ENCODE measurements at places on chromosomes 5 and 9. TPM values are rescaled to one million over a fixed set of nuclear protein-coding genes. Genes with fewer than 3 reads are reported as not detected.

- no peak for DNase-seq
These were observed 14.7 kb upstream of the RAB14 start for GRCh38 chr9:121216271-121216805.

GRCh38 chr9:96219026-96219899 is 82.7 kb downstream of the HSD17B3 start:
- peak; percentile 31 for DNase-seq

PCDHB9 gene
- 0.44 TPM for total RNA-seq

DNA sequence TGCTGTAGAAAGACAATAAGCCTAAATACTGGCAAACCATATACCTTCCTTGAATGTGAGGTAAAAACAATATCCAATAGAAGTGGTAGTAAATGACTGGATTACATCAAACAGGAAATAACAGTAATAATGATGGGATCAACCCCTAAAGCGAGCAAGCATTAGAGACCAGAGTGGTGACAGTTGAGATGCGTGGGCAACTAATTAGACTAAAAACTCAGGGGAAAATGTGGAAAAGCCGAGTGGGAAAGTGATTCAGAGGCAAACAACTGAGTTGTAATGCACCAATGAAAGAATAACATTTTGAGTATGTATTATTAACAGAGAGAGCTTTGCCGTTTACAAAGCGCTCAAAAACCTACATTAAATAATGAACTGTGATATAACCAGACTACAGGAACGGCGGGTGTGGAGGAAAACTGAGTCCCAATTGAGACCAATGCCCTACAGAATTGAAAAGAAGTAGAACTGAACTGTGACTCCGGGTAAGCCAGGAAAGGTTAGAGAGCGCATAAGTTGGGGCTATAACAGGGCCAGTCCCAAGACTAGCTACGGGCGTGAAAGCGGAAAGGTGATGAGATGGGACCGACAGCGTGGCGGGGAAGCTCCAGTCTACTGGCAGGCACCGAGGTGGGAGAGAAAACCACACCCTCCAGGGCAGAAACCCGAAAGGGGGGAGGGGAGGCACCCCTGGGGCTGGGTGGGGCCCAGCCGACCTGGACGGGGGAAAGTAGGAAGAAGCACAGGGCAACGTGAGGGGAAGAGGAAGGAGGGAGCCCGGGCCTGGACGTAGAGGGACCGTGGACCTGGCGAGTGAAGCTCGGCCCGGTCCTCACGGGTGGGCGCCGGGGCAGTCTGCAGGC is 592 bp downstream of the UBAP2 start:
- no peak for DNase-seq

DNA sequence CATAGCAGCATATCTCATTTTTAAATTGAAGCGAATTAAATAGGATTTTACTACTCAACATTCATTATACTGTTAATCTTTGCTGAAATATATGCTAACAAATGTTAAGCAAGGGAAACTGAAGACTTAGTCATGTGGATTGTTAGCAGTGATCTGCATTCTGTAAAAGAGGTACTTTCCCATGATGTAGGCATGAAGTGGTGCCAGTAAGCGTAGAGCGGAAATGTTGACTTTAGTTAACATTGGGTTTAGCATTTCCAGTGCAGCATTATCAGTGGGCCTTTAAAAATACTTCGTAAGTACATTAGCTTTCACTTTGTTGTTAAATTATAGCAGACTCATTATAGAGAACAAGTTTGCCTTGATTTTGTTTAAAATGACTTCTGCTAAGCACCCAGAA is 130.3 kb downstream of the CDC42SE2 start:
- DNase-seq = peak; percentile 86

- no peak for DNase-seq
These were observed 16.6 kb downstream of the GPRIN1 start for GRCh38 chr5:176593273-176593869.

NIM1K gene
- total RNA-seq = 0.28 TPM

DNA sequence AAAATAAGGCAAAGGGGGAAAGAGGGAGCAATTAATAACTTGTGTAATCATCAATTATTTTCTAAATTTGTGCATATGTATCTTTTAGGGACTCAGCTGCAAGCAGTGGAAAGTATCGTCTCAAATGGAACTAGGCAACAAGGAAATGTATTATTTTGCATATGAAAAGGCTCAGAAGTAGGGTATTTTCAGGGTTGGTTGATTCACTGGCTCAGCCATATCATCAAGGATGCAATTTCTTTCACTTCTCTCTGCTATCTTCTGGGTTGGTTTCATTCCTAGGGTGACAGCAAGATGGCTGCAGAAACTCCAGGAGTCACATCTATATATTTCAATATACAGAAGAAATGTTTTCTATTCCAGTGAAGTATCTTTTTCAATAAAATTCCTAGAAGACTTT is 509.8 kb downstream of the DMAC1 start:
- DNase-seq = no peak

GRCh38 chr5:57416278-57416994 is 66.2 kb downstream of the ACTBL2 start:
- DNase-seq = no peak

REEP2 gene
- not detected for total RNA-seq

DNA sequence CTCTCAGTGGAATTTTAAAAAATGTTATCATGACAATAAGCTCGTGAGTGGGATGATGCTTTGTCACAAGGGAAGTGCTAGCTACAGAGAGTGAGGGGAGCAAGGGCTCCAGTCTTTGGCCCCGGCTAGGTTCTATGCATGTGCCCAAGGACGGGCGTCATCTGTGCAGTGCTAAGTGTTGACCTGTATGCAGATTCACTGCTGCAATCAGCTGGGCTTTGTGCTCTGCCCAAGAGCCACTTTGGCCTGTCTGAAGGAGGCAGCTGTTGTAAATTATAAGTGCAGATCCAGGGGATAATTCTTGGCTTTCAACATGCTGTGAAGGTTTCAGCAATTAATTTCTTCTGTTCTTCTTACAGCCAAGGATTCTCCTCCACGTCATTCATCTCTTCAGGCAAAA is 268.6 kb downstream of the PSAT1 start:
- no peak for DNase-seq

HINT2 gene
- 22.9 TPM for total RNA-seq

PCDHA7 gene
- total RNA-seq = not detected

- DNase-seq = no peak
These were observed 19.3 kb upstream of the CAMSAP1 start for GRCh38 chr9:135926402-135927194.

SARDH gene
- 18.6 TPM for total RNA-seq

GRCh38 chr5:147393874-147394672 is 115.8 kb downstream of the DPYSL3 start:
- no peak for DNase-seq

GRCh38 chr5:4068171-4068570 is 472.5 kb downstream of the IRX1 start:
- no peak for DNase-seq

GRCh38 chr5:19266791-19267190 is 721.2 kb downstream of the CDH18 start:
- no peak for DNase-seq

DNA sequence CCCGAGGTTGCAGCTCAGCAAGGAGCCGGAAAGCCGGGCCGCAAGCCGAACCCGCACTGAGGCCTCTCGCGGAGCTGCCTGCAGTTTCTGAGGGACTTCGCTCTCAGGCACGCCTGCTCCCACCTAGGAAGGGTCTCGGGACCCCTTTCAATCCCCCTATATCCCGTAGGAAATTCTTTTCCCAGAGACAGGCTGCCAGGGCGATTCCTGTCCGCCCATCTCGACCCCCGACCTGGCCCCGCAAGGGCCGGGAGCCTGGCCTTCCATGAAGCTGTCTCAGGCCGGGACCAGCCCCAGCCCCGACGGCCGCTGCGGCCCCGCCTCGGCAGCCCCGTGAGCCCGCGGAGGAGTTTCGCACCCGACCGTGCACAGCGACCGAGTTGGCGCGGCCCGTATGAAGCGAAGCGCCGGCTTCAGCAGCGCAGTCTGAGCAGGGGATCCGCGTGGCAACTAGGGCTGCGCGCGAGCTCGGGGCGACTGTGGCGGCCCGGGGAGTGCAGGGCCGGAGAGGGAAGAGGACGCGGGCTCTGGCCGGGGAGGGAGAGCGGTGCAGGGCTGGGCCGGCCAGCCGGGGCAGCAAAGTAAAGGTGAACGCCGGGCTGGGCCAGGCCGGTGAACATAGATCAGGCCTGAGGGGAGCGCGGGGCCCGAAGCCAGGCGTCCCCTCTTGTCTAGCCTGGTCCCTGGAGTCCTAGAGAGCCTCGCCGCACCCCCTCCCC is 977 bp upstream of the PRDM12 start:
- DNase-seq = no peak

- no peak for DNase-seq
These were observed 950.1 kb upstream of the CTNND2 start for GRCh38 chr5:12854386-12854785.

- DNase-seq = no peak
These were observed 97.3 kb downstream of the PLCXD3 start for GRCh38 chr5:41413074-41413473.

GRCh38 chr9:23379842-23380241 is 446.2 kb downstream of the ELAVL2 start:
- DNase-seq = no peak

GRCh38 chr5:4043135-4043534 is 447.5 kb downstream of the IRX1 start:
- DNase-seq = no peak

- DNase-seq = no peak
These were observed 28.1 kb downstream of the KCNMB1 start for GRCh38 chr5:170361116-170361515.

GRCh38 chr5:65198456-65199120 is 283.1 kb downstream of the ADAMTS6 start:
- DNase-seq = no peak

SURF1 gene
- total RNA-seq = 61.1 TPM

DNA sequence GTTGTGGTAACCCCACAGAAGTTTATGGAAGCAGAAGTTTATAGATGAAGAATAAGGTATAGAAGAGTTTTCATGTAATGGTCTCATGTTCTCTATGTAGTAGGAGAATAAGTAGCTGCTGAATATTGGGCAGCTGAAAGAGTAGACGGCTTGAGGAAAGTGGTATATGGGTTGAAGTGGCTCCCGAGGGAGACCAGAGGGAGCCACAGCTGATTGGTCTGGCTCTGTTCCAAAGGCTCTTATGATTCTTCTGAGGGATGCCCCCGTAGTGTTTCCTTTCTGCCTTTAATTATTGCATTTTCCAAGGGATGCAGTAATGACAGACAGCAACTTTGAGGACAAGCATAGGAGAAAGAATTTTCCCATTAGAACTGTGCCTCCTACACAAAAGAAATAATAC is 30.1 kb upstream of the TENT2 start:
- no peak for DNase-seq

QRFP gene
- not detected for total RNA-seq

PRSS3 gene
- total RNA-seq = not detected

SLC28A3 gene
- total RNA-seq = not detected

TRMT10B gene
- total RNA-seq = 24.3 TPM

PKD2L2 gene
- not detected for total RNA-seq

GAPT gene
- not detected for total RNA-seq

GRCh38 chr5:82018462-82018861 is 46.6 kb downstream of the ATG10 start:
- DNase-seq = no peak

LTC4S gene
- 5.1 TPM for total RNA-seq

GRCh38 chr9:109794361-109795012 is 14.5 kb downstream of the PALM2AKAP2 start:
- DNase-seq = no peak

DNA sequence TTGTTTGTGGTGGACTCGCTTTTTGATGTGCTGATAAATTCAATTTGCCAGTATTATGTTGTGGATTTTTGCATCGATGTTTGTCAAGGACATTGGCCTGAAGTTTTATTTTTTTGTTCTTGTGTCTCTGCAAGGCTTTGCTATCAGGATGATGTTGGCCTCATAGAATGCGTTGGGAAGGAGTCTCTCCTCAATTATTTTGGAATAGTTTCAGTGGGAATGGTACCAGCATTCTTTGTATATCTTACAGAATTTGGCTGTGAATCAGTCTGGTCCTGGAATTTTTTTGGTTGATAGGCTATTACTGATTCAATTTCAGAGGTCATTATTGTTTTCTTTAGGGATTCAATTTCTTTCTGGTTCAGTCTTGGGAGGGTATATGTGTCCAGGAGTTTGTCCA is 141.4 kb upstream of the RGS7BP start:
- no peak for DNase-seq

DNA sequence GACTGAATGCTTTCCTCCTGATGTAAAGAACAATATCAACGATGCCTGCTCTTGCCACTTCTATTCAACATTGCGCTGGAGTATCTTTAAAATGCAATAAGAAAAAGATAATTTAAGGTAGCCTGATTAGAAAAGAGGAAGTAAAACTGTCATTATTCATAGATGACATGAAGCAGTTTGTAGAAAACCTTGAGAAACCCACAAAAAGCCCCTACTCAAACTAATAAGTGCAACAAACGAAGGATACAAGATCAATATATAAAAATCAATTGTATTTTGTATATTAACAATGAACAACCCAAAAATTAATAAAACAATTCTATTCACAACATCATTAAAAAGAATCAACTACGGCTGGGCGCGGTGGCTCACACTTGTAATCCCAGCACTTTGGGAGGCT is 76.4 kb upstream of the CKMT2 start:
- no peak for DNase-seq

GRCh38 chr9:91346644-91347043 is 15.1 kb downstream of the AUH start:
- no peak for DNase-seq

IFNA5 gene
- not detected for total RNA-seq

WDR31 gene
- 0.33 TPM for total RNA-seq

DNA sequence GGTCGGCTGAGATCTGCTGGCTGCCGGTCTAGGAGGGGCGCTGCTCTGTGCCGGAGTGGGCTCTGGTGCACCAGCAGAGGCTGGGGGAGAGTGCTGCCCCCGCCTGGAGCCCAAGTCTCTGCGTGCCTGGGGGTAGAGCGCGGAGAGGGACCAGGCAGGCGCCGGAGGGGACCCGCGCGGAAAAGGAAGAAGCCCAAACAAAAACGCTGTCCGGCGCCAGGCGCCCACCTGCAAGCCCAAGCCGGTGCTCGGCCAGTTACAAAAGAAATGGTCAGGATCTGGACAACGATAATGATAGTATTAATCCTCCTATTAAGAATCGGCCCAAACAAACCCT is 571 bp upstream of the S1PR3 start:
- no peak for DNase-seq

GRCh38 chr5:168234133-168234532 is 57.3 kb upstream of the WWC1 start:
- no peak for DNase-seq

RETREG1 gene
- total RNA-seq = 26.6 TPM

DNA sequence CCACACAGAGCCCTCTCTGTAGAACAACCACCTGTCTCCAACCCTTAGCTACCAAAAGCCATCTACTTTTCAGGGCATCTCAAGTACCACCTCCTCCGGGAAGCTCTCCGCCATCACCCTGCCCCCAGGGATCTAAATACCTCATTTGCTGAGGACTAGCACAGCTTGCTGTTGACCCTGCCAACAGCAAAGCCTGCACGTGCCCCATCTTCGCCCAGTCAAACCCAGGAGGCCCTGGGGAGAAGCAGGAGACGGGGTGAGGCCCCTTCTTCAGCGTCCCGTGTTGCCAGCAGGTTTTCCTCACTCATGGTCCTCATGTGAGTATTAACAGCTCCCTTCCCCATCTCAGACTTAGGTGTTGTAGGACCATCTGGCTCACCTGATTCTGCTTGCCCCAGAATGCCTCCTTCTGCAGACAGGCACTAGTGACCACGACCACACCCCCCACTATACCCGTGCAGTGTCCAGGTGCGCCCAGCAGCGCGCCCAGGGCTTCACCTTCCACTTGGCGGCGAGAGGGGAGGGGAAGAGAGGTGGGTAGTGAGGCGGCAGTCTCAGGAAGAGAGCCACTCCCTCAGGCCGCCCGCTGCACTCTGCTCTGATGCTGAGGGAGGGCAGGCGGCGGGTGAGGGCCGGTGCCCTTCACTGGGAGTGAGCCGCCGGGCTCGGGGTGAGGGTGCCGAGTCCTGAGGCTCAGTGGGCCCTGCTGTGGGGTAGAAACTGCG is 11.1 kb downstream of the VAV2 start:
- DNase-seq = no peak
